ENCODE measurements at places on chromosomes 4 and X.

GRCh38 chr4:141571362-141571761, 65.0 kb upstream of the IL15 start:
- DNase-seq: no peak

GRCh38 chrX:50871922-50872453, 38.5 kb upstream of the BMP15 start:
- no peak for DNase-seq

- no peak for DNase-seq
These were observed 244.9 kb upstream of the AGA start for GRCh38 chr4:177687117-177687516.

- DNase-seq: no peak
These were observed 191.3 kb upstream of the GATB start for GRCh38 chr4:151952137-151952536.

DNA sequence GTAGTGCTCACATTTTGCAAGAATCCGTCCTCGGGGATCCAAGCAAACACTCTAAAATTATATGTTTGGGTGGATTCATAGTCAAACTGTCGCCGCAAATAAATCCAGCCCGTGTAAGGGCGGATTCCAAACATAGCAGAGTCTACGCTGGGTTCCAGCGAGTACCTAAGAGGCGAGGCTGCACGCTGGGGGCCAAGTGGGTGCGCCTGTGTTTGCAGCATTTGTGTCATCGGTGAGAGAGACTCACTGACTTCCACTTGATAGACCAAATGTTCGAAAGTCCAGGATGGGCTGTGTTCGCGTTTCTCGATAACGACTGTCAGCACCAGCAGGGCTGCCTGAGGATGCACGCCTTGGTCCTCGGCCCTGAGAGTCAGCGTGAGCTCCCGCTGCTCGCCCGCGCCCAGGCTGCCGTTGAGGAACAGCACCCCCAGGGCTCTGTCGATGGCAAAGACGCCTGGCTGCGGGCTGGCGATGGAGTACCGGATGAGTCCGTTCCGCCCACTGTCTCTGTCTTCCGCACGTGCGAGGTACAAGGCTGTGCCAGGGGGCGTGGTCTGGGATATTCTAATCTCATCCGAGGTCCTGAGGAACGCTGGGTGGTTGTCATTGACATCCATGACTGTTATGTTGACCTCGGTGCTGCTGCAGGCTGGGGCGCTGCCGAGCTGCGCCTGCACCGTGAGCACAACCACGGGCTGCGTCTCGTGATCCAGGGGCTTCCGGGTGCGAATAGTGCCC, 158.7 kb downstream of the DCHS2 start:
- peak; percentile 47 for DNase-seq

GRCh38 chrX:20829665-20830491, 544.3 kb upstream of the CNKSR2 start:
- DNase-seq: no peak

DNA sequence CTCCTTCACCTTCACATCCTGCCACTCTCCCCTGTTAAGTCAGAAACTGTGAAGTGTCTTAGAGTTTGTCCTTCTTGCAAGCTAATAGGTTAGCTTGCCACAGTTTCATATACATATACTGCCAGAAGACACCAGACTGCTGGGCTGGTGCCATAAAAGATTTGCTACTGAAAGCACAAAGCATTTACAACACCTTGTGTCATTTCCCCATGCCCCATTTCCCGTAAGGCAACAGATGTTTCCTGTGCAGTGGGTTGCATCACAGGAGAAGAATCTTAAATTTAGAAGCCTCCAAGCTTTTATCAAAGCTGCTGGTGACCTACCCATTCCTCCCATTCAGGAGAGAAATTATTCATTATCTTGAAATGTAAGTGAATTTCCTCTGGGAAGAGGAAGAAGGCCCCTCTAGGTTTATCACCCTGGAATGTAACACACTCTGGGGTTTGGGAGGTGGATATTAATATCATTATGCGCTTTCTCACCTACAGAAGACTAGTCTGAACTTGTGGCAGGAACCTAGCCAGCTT, 34.5 kb upstream of the RAB33B start:
- DNase-seq: peak; percentile 7

DNA sequence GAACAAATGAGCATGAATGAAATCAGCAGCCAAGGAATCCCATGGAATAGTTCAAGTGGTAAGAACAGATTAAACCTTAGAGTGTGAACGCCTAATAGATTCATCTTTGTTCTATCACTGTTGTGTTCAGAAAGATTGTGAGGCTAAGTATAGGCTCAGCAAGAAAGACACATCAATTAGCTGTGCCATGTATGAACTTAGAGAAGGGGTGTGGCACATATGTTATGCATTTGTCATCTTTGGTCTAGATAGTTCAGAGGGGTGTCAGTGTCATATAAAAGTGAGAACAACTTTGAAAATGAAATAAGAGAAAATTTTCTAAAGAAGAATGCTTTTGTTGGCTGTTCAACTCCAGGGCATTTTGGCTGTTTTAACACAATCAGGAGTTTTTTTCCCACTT, 9.4 kb downstream of the DAPP1 start:
- no peak for DNase-seq

DNA sequence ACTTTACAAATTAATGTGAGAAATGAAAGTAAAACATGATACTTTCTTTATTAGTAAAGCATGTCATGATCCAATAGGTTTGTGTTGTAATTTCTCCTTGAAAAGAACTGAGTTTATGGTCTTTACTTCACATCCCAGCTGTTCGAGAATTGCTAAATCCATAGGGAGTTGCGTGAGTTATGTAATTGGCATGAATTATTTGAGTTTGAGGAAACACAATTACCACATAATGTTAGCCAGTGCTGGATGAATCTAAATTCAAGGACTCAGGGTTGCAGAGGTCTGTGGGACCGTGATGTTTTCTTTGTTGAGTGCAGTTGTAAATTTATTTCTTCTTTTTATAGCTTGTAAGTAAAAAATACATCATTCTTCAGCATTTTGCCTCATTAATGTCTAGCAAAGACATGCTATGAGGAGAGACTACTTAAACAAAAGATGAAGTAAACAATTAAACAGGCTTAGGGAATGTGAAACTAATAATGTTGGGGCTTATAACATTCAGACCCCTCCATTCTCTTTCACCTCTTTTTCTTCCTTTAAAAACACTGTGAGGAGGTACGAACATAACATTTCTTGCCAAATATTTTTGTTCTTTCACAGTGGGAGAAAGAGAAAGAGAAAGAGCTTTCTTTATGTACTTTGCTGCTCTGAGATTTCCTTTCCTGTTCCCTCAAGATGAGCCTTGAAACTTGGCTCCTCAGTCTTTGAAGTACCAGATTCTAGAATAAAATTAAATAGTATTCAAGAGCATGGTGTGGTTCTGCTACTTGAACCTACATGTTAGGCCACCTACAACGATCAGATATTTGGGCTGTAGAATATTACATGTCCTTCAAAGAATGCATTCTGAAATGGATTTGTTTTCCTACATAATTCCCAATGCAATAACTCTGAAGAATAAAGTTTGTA, 159.6 kb upstream of the ANK2 start:
- no peak for DNase-seq

GRCh38 chrX:153554519-153555167, 37.2 kb downstream of the ATP2B3 start:
- peak; percentile 64 for DNase-seq

- DNase-seq: no peak
These were observed 20.6 kb downstream of the NKX1-1 start for GRCh38 chr4:1385373-1386340.

DNA sequence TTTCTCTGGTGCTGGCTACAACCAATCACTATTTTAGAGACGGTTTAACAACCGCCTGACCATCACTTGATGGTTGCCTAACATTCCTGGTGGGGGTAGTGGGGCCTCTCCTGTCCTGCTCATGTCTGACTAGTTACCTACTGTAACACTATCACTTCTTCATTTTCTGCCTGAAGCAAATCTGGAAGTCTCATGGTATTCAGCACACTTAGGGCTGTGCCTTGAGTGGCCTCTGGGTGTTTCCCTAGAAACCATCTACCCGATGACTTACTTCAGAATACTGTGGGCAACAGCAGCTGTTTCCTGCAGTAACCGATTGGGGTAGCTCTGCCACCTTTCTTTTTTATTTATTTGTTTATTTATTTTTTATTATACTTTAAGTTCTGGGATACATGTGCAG, 880.1 kb upstream of the INTU start:
- no peak for DNase-seq

GRCh38 chr4:37726666-37727065, 40.5 kb upstream of the RELL1 start:
- no peak for DNase-seq

- no peak for DNase-seq
These were observed 59.5 kb downstream of the RHOH start for GRCh38 chr4:40256329-40256728.

GRCh38 chr4:3681191-3681590, 85.0 kb upstream of the ADRA2C start:
- no peak for DNase-seq

GRCh38 chr4:36039026-36039425, 205.3 kb downstream of the ARAP2 start:
- DNase-seq: no peak

GRCh38 chrX:791479-792034, 161.0 kb downstream of the SHOX start:
- no peak for DNase-seq

- DNase-seq: no peak
These were observed 99.4 kb upstream of the IL1RAPL1 start for GRCh38 chrX:28487818-28488217.

GRCh38 chr4:8585721-8586212, 5.6 kb downstream of the GPR78 start:
- no peak for DNase-seq

GRCh38 chrX:44698357-44698756, 145.5 kb upstream of the DUSP21 start:
- DNase-seq: no peak

GRCh38 chrX:45889471-45889870, 655.8 kb downstream of the ZNF674 start:
- DNase-seq: no peak

GRCh38 chr4:101794806-101795205, 4.3 kb downstream of the BANK1 start:
- no peak for DNase-seq

- DNase-seq: no peak
These were observed 869.8 kb downstream of the TRAM1L1 start for GRCh38 chr4:116215622-116216021.

GRCh38 chr4:91502365-91502764, 801.4 kb upstream of the GRID2 start:
- DNase-seq: no peak

GRCh38 chr4:74624351-74625151, 169.8 kb downstream of the BTC start:
- DNase-seq: no peak

DNA sequence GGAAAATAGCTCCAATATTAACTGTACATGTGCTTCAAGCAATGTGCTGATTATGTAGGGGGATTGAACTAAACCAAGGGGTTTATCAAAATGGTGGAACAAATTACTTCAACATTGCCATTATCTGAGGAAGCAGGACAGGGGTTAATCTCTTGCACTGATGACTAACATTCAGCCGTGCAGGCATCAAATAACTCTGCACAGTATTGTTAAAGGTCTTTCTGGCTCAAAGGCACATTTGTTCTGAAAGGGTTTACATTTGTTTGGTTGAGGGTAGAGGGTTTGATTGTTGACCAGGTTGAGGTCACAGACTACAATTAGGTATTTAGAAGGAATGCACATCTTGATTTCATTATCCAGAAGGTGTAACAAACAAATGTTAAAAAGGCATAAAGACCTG, 32.2 kb upstream of the CCSER1 start:
- no peak for DNase-seq

- DNase-seq: no peak
These were observed 43.9 kb upstream of the PDGFRA start for GRCh38 chr4:54185044-54185780.

GRCh38 chrX:44733931-44734330, 109.9 kb upstream of the DUSP21 start:
- no peak for DNase-seq

DNA sequence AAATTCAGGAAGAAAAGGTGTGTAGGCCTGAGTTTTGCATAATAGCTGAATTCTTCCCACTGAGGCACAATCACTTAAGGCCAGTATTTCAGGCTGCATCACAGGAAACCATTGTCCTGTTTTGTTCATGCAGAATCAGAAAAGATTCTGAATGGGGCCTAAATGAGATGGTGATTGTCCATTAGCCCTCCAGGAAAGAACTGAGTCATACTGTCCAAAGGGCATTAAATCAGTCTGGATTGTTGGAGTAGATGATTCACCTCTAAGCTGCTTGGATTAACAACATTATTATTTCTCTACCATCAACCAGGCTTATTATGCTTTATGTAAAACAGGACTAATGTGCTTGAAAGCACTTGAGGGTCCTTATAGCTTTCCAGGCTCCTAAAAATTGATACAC, 36.2 kb downstream of the CT47B1 start:
- DNase-seq: no peak

GRCh38 chr4:98946359-98946758, 17.4 kb upstream of the EIF4E start:
- DNase-seq: no peak

- DNase-seq: no peak
These were observed 175.1 kb upstream of the RADX start for GRCh38 chrX:106436691-106437090.

DNA sequence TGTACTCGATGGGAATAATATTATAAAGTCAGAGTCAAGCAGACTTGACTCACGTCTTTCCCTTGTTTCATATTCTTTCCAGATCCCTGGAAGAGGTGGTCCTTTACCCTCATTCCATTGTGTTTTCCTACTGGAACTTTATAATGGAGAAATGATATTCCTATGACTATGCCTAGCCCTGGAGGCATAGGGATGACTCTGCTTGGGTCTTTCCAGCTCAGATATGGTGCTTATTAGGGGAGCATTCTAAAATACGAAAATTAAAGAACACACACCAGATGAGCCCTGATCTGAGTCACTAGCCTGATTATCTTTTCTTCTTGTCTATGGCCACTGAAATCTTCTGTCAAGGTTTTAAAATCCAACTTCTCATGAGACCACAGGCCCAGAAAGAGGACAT, 231.4 kb downstream of the ANKRD50 start:
- DNase-seq: no peak

DNA sequence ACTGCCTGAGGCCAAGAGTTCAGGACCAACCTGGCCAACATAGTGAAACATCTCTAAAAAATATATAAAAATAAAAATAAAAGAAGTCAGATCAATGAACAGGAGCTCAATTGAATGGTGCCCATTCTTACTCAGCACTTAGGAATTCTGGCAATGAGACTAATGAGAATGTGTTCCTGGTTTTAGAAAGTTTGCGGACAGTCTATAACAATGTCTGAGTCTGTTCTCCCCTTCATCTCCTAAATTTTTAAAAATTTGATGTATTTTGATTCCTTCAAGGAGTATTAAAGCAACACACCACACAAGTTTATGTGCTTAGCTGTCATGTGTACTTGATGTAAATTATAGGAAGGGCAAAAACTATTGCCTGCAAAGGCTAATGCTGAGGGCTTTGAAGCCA, 30.6 kb upstream of the KCNIP4 start:
- DNase-seq: no peak

DNA sequence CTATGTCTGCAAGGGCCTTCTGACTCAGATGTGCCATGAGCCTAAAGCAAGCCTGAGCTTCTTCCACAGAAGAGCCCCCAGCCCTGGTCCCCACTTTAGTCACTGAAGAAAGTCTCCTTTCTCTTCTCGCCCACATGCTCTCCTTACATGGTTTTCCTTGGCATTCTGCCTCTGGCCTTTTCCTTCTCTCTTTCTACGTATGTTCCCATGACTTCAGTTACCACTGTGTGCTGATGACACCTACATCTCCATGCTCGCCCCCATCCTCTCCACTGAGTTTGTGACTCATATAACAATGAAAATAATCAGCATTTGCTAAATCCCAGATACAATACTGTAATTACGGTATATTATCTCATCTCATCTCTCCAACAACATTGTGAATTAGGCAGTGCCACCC, 149.3 kb downstream of the AMMECR1 start:
- no peak for DNase-seq

Measured in CD4-positive, alpha-beta T cell treated with Interleukin-12 subunit alpha and Interleukin-12 subunit beta, for 1 hour (primary cell).